Panc1 (cell line): ENCODE measurements at places on chromosomes 4 and X.

DNA sequence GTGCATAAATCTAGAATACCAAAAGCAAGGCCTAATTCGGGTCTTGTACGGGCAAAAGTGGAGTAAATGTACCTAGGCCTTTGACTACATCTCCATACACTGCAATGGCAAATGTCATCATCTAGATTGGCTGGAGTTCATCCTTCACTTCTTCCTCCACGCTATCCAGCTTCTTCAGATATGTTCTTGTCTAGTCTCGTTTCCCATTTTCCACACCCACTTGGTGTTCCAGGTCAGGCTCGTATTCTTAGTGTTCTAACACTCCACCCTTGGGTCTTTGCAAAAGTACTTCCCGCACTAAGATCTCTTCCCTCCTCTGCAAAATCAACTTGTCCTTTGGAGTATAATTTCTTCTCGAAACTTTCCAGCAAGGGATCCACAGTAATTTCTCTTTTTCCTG is 1.4 kb downstream of the COQ2 start:
- no peak for DNase-seq

- no peak for DNase-seq
These were observed 25.9 kb downstream of the C4orf50 start for GRCh38 chr4:5992171-5992827.

DNA sequence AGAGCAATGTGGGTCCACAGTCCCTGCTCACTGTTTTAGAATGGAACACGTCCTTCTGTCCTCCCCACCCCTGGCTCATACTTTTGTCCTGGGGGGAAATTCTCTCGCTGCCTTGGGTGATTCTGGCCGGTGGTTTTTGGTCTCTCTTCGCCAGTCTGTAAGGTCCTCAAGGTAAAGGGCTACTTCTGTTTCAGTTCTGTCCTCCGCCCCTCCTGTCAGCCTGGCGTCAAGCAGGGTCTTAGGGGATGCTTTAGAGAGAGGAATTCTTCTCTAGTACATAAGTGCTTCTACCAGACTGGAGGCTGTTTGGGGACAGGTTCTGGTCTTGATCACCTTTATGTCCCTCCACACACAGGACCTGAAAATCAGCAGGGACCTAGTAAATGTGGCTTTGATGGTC is 617 bp upstream of the MRFAP1L1 start:
- no peak for DNase-seq

DNA sequence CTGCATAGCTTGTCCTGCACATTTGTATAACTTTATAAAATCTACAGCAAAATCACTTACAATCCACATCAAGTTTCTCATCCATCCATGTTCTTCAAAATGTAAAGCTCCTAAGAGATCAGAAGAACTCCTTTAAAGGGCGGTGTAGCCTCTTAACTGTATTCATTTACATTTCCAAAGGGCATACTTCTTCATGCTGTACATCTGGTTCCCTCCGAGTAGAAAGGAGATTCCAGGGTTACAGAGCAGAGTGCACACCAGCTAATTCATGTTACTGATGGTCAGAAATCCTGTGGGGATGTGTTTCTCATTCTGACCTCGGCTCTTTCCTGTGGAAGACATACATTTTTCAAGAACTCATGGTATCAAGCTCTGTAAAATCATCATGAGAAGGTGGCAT is 231.8 kb downstream of the ARAP2 start:
- DNase-seq, result no peak

GRCh38 chrX:68880846-68881552 is 52.2 kb downstream of the EFNB1 start:
- DNase-seq, result no peak

GRCh38 chr4:156884183-156884582 is 87.4 kb downstream of the PDGFC start:
- DNase-seq, result no peak
